ENCODE measurements at places on chromosomes 7 and 10. TPM values are rescaled to one million over a fixed set of nuclear protein-coding genes. Genes with fewer than 3 reads are reported as not detected.
A peak's percentile ranks its signal among the peaks of the same experiment; 100 is the strongest.

GNGT1 gene
- not detected for total RNA-seq

AKR1C4 gene
- total RNA-seq, result not detected

EPDR1 gene
- total RNA-seq, result 46.3 TPM

ANLN gene
- 0.55 TPM for total RNA-seq

WDR91 gene
- total RNA-seq, result 15.0 TPM

SORCS1 gene
- 0.16 TPM for total RNA-seq

AS3MT gene
- 2.1 TPM for total RNA-seq

HKDC1 gene
- 0.10 TPM for total RNA-seq

CALY gene
- total RNA-seq, result not detected

SORCS3 gene
- total RNA-seq, result not detected

SEC61A2 gene
- 3.2 TPM for total RNA-seq

LLCFC1 gene
- total RNA-seq, result not detected

MMS19 gene
- 38.0 TPM for total RNA-seq

SAP25 gene
- 2.3 TPM for total RNA-seq

ANKRD1 gene
- 1.6 TPM for total RNA-seq

EBLN1 gene
- total RNA-seq, result not detected

INMT gene
- 44.0 TPM for total RNA-seq

HBP1 gene
- 49.2 TPM for total RNA-seq

GRCh38 chr7:54260941-54261371 lies 281.2 kb upstream of the VSTM2A start:
- DNase-seq, result no peak

GRCh38 chr7:154649434-154649833 lies 353.5 kb downstream of the PAXIP1 start:
- DNase-seq, result no peak

- no peak for DNase-seq
These were observed 62.7 kb downstream of the USP6NL start for GRCh38 chr10:11548768-11549099.

- no peak for DNase-seq
These were observed 21.0 kb downstream of the ZCWPW1 start for GRCh38 chr7:100407285-100408180.

- DNase-seq, result no peak
These were observed 23.6 kb downstream of the ST8SIA6 start for GRCh38 chr10:17430647-17431355.

DNA sequence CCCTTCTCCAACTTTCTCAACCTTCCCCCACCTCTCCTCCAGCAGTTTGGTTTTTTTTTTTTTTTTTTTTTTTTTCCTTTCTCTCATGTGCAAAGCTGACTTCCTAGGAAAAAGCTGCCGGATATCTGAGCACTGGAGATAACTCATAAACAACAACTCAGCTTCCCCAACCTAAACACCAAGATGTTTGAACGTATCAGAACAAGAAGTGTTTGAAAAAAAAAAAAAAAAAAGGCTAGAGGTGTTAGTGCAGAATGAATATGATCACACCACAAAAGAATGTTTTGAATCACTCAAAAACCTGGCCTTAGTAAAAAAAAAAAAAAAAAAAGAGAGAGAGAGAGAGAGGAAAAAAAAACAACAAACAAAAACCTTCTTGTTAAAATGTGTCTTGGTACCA lies 11.2 kb downstream of the GATA3 start:
- DNase-seq, result no peak

- no peak for DNase-seq
These were observed 15.5 kb downstream of the UBN2 start for GRCh38 chr7:139246494-139246893.

- DNase-seq, result no peak
These were observed 3.9 kb downstream of the FAM241B start for GRCh38 chr10:69633673-69634635.

GRCh38 chr7:153604-154003 lies 38.8 kb upstream of the FAM20C start:
- DNase-seq, result no peak

DNA sequence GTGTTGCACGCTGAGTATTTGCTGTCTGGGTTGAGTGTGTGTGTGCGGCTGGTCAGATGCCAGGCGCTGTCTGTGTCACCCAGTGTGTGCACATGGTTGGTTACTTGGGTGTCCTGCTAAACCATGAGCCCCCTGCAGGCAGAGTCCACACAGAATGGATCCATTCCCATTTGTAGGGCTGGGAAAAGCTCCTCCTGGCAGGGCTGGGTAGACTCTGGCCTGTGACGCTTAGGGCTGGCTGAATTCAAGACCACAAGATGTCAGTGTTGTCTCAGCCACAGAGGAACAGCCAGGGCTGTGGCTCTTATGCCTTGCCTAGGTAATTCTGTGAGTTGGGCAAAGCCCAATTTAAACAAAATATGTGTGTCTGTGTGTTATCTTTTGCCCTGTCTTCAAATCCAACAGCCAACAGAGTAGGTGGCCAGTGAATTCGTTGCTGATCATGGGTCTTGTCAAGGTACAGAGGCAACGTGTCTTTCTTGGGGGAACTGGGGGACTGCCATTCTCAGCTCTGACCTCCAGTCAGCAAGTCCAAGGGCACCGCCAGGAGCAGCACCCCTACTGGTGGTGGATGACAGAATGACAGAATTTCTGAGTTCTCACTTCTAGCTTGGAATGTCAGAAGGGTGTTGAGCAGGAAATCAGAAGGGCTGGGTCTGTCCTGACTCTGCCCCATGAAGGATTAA lies 285.1 kb downstream of the CCSER2 start:
- DNase-seq, result no peak

DNA sequence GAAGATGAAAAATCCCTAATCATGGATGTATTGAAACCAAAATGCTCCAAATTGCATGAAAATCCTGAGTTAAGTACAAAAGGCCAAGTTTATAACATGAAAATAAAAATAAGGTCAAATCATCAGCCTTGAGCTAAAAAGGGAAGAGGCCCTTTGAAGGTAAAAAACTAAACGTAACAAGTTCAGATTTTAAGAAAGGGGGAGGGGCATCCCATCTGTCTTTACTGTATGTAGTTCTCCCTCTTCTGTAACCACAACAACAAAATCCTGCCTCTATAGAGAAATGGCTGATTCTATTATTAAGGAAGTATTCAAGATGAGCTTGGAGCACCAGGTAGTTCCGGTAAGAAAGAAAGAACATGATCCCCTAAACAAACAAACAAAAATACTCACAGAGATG lies 64.7 kb downstream of the TPK1 start:
- DNase-seq, result no peak

GRCh38 chr7:87047-87446 lies 105.3 kb upstream of the FAM20C start:
- peak; percentile 80 for DNase-seq

DNA sequence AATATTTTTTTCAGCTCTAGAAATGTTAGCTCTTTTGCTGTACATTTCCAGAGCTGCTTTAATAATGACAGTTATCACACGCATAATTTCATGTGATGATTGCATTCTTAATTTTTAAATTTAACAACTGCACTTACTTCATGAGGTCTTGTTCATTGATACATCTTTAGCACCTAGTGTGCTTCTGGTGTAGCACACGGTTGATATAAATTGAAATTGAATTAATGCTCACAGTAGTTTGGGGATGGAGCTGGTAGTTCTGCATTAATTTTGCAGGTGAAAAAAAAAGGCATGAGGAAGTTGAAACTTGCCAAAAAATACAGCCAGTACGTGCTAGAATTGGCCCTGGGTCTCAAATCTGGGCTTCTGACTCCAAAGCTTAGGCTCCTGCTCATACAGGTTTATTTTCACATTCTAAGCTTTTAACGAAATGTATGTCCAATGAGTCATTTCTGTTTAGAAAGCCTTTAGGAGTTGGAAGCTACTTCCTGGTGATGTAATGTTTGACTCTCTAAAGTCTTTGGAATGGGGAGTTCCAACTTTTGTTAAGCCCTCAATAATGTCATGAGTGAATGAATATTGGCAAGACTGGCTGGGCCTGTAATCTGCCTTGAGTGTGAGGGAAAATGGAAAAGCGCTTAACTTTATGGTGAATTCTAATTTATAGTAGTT lies 62.5 kb downstream of the DAGLB start:
- DNase-seq, result no peak

DNA sequence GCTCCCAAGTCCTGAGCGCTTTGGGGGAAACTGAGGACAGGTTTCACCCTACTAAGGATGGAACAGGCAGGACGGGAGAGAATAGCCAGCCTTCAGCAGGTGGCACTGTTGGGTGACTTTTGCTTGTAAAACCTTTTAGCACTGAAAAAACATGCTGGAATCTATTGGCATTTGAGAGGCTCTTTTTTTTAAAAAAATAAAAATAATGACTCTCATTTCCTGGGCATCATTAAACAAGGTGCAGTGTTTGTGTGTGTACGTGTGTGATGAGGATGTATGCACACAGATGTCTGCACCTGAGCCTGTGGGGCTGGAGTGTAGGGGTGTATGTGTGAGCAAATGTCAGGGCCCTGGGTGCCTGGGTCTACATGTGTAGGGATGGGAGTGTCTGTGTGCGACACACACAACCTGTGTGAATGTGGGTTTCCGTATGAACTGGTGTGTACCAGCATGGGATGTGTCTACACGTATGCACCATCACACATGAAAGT lies 177.9 kb downstream of the RPS24 start:
- no peak for DNase-seq

GRCh38 chr7:3039787-3040186 lies 3.9 kb downstream of the CARD11 start:
- peak; percentile 28 for DNase-seq

DNA sequence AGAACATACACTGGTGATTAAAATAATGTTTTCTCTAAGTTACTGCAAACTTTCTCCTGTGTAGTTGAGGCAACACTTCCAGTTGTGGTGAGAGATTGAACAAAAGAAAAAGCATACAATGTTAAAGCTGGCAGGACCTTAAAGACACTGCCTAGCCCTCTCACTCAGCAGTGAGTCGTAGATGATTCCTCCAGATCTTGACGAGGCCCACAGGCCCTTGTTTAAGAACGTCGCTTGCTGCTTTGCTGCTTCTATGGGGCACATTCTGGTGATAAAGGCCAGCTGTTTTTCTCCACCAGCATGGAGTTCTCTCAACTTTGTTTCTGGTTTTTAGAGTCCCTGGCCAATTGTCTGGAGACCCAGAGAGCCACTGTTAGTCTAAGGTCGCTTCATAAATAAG lies 2.8 kb upstream of the DENND11 start:
- DNase-seq, result no peak

DNA sequence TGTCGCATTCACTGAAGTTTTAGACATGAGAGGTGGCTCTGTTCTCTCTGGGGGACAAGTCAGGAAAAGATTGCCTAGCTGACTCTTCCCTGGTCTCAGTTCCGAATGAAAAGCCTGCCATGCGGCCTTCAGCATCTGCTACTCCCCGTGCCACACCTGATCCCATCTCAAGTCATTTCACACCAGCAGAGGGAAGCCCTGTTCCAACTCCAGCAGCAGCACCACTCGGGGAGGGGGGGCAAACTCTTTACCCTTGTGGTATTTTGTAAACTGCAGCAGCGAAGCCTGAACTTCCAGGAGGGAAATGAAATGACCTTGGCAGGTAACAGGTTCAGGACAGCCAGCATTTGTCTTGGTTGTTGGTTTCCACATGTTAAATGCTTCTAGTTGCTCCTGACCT lies 13.8 kb downstream of the LRRC4 start:
- no peak for DNase-seq

- no peak for DNase-seq
These were observed 4.2 kb downstream of the NRBF2 start for GRCh38 chr10:63137306-63137705.

- DNase-seq, result no peak
These were observed 56.4 kb upstream of the GNAI1 start for GRCh38 chr7:80078159-80078731.

Data from mesenteric fat pad (tissue), 1 donor.